ENCODE measurements at places on chromosomes 3 and 15.

GRCh38 chr15:70504988-70505387, 258.4 kb downstream of the UACA start:
- no peak for DNase-seq

- no peak for DNase-seq
These were observed 248.4 kb downstream of the CPNE4 start for GRCh38 chr3:131786386-131786785.

DNA sequence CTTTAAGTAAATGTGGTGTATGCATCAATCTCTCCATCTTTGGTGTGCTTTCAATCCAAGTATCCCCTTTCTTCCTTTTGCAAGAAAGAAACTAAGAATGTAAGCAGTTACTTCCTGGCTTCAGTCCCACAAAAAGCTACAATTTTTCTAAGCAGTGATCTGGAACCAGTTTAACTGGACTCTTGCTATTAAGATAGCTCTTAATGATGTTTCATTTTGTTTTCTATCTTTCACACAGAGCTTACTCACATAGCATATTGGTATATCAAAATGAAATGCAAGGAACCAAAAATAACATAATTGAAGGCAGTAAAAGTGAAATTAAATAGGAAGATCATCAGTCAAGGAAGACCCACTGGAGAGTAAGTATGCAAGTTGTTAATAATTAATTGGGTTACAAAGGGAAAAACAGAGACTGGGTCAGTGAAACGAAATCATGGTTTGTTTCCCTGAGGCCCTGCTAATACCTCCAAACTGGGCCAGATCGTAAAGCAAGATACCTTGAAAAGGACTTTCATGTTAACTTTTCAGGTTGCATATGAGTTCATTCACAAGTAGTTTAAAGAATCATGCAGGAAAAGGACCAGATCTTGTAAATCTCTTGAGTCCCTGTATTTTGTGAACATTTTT, 41.9 kb downstream of the GPR160 start:
- DNase-seq: no peak

- no peak for DNase-seq
These were observed 37.6 kb downstream of the GBE1 start for GRCh38 chr3:81723732-81724313.

DNA sequence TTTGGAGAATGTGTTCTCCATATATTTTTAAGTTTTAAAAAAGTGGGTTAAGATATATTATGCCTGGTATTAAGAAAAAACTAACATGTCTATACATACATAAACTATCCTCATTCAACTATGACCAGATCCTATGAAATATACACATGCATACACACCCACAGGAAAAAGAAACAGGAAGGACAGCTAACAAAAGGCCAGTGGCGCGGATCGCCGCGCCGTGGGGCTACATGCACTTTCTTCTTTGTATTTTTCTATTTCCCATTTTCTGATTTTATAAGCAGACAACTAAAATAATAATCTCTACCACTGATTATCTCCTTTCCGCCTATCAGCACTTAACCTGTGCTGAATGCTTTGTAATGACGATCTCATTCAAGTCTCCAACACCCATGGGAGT, 160.1 kb downstream of the OR4M2 start:
- no peak for DNase-seq

- no peak for DNase-seq
These were observed 398.4 kb upstream of the KCNMB2 start for GRCh38 chr3:178137831-178138230.

DNA sequence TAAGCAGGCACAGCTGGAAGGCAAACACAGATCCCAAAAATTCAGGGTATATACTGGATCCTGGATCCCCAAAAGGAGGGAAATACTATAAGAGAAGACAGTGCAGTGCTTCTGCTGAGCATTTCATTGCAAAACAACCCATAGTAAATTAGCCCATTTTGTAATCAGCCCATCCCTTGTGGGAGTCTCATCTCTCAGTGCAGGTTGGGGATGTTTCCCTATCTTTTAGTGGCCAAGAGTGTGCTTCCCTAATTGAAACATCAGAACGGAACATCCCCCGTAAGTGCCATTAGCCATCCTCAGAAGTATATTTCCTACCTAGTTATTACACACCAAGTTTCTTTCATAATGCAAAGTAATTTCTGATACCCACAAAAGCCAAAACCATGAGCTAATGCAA, 11.2 kb upstream of the MTMR14 start:
- DNase-seq: no peak

DNA sequence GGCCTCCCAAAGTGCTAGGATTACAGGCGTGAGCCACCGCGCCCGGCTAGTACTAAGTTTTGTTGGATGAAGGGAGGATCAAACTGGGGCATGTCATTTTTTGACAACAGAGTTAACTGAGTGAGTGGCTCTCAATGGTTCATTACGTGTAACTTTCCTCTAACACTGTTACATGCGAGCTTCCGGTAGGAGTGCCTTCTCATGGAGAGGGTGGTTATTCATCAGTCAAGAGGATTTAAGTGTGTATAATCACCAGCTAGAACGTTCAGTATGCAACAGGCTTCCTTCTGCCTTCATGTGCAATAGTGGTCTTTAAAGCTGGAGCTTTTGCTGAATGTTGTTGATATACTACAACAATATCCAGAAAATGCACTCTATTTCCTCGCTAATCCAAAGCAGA, 19.1 kb upstream of the GOLGA8A start:
- DNase-seq: no peak

GRCh38 chr15:73717802-73718201, 33.6 kb downstream of the CD276 start:
- DNase-seq: no peak

- no peak for DNase-seq
These were observed 12.4 kb downstream of the PLD1 start for GRCh38 chr3:171797873-171798272.

DNA sequence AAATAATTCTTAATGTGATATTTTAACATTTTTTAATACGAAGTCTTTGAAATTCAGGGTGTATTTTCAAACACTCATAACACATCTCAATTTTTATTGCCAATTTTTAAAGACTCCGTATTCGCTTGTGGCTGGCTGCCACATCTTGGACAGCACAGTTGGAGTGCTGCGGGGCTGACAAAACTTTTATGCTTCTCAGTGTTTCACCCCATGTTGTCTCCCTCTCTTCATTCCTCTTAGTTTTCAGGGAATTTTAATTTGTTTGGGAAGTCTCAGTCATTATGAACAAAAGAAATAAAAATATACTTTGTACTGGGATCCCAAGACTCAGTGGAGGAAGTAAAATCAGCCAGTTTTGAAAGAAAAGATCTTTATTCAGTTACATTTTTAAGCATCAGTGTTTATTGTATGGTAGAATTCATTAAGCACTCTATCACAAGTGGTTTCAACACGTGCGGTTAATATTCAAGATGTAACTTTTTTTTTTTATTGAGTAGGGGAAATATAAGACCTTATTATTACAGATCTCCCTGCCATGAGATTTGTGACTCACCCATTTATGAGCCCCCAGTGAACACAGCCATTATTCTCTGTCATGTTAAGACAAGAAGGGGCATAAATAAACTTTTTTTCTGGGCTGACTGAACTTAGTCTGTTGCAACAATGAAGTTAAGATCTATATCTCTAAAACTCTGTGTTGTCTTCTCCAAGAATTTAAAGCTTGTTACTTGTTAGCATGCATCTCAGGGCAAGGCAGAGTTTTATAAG, 26.8 kb downstream of the KAT2B start:
- no peak for DNase-seq

GRCh38 chr15:23629234-23629805, 18.3 kb downstream of the MAGEL2 start:
- no peak for DNase-seq

- DNase-seq: no peak
These were observed 100.2 kb upstream of the FAM3D start for GRCh38 chr3:58766587-58767282.
